Left hindlimb (tissue), 1 donor: ENCODE measurements at places on chromosomes 12 and 14.

DNA sequence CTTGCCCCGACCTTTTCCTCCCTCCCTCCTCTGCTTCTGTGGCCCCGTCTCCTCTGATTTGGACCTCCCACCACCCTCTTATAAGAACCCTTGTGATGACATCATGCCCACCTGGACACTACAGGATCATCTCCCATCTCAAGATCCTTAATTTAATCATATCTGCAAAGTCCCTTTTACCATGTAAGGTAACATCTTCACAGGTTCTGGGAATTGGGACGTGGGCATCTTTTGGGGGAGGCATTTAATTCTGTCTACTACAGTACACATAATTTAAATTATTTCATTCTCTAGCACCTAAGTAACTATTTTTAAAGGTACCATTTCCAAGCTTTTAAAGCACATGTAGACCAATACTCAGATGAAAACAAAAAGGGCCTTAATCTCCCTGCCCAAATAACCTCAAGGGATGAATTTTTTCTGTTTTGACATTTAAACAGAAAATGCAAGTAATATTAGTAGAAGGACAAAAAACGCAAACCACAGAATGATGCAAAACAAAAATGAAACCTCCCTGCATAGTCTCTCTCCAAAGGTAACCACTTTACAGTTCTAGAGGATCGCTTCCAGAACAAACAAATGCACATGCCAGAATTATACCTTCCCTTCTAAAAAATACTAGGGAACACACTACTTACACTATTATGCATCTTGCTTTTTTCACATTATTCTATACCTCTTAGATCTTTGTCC lies 222.1 kb downstream of the AACS start:
- DNase-seq = no peak

- no peak for DNase-seq
Measured at GRCh38 chr12:119857041-119857591, 20.0 kb downstream of the CIT start.

DNA sequence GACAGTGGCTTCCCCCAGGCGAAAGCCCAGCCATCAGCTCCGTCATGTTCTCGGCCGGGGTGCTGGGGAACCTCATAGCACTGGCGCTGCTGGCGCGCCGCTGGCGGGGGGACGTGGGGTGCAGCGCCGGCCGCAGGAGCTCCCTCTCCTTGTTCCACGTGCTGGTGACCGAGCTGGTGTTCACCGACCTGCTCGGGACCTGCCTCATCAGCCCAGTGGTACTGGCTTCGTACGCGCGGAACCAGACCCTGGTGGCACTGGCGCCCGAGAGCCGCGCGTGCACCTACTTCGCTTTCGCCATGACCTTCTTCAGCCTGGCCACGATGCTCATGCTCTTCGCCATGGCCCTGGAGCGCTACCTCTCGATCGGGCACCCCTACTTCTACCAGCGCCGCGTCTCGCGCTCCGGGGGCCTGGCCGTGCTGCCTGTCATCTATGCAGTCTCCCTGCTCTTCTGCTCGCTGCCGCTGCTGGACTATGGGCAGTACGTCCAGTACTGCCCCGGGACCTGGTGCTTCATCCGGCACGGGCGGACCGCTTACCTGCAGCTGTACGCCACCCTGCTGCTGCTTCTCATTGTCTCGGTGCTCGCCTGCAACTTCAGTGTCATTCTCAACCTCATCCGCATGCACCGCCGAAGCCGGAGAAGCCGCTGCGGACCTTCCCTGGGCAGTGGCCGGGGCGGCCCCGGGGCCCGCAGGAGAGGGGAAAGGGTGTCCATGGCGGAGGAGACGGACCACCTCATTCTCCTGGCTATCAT lies 663 bp downstream of the PTGER2 start:
- peak; percentile 39 for DNase-seq

GRCh38 chr14:103549361-103550311 lies 12.8 kb downstream of the BAG5 start:
- DNase-seq = no peak

- no peak for DNase-seq
Measured at GRCh38 chr14:67392123-67392522, 19.8 kb downstream of the PLEK2 start.

GRCh38 chr14:101502761-101503392 lies 58.4 kb upstream of the DIO3 start:
- no peak for DNase-seq

- no peak for DNase-seq
Measured at GRCh38 chr14:55417955-55418354, 6.3 kb upstream of the ATG14 start.

DNA sequence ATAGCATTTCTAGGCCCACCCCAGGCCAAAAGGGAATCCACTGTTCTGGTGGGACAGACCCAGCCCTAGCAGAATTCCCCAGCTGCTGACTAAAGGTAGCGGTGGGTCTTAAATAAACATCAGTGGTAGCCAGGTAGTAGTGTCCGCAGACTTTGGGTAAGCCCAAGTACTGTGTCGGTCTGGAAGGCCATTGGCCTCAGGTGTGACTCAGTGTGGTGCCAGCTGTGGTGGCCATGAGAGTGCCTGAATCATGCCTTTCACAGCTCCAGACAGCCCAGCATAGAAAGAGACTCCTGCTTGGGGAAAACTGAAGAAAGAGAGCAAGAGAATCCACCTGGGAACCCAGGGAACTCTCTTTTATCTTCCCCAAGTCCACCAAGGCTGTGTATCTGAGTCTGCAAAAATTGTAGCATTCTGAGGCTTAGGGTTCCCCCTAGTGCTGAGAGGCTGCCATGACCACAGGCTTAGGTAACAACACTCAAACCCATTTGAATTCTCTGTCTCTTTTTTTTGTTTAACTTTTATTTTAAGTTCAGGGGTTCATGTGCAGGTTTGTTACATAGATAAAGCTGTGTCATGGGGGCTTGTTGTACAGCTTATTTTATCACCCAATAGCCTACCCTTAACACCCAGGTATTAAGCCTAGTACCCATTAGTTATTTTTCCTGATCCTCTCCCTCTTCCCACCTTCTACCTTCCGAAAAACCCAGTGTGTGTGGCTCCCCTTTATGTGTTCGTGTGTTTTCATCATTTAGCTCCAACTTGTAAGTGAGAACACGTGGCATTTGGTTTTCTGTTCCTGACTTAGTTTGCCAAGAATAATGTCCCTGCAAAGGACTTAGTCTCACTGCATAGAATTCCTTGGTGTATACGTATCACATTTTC lies 16.7 kb upstream of the CD163L1 start:
- DNase-seq = no peak

- DNase-seq = no peak
Measured at GRCh38 chr14:68219407-68219806, 399.8 kb downstream of the RAD51B start.

DNA sequence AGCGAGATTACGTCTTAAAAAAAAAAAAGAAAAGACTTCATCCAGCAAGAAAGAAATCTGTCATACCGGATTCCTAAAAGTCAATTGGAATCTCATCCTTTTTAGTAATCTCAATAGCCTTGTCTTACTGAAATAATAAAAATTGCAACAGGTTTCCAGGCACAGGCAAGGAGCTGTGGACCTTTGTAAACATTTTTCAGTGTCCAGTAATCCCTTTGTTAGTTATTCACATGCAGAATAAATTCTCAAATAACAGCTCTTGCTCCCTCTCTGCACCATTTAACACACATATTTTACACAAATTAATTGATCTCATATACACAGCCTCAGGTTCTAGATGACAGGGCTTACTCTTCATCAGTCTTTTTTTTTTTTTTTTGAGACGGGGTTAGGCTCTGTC lies 22.0 kb upstream of the CALM1 start:
- no peak for DNase-seq

DNA sequence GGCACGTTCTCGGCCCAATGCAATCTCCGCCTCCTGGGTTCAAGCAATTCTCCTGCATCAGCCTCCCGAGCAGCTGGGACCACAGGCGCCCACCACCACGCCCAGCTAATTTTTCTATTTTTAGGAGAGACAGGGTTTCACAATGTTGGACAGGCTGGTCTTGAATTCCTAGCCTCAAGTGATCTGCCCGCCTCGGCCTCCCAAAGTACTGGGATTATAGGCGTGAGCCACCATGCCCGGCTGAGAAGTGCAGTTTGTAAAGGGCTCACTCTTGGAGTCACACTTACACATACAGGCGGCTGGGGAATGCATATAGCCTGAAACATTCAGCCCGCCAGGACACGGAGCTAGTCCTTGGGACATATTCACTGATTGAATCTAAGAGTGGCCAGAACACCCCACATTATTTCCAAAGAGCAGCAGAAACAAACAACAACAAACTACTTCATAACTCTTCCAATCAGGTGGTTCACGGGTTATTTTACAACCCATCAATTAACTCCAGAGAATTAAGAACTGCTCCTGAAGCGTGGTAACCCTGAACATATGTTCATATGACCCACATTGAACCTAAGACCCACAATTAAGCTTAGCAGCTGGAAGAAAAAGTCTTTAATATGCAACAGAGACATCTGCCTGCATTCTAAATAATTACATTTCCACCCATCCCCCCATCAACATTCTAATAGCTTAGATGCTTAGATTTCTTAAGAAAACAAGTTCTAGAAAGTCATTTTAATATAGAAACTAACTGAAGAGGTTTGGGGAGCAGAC lies 49.2 kb downstream of the SSH1 start:
- no peak for DNase-seq

- no peak for DNase-seq
Measured at GRCh38 chr12:8781381-8782127, 40.9 kb upstream of the A2ML1 start.

DNA sequence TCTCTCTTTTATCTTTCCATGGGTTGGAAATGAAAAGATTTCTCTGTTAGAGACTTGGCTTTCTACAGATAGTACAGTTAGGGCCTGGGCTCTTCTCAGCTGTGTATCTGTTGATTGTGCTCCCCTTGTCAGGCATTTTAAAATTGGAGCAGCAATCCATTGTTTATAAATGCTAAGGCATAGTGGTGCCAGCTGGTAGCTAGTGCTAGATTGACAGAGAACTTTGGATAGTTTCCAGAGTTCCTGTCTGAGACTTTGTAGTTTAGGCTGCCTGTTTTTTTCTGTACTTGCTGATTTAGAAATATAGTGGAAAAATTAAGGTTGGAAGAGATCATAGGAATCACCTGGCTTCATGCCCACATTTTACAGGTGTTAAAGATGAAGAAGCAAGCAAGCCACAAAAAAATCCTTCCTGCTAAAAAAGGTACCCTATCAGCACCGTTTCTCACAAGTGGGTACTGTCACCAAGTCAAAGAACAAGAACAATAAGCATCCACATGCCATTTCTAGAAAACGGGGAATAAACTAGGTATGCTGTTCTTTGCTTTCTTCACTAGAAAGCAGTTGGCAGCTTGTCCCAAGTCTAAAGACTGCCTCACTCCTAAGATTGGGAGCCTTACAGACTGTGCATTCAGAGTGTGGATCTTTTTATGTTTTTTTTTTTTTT lies 6.2 kb downstream of the TTLL5 start:
- no peak for DNase-seq

- no peak for DNase-seq
Measured at GRCh38 chr14:76081642-76082041, 70.1 kb upstream of the GPATCH2L start.

GRCh38 chr12:11727133-11727664 lies 77.7 kb downstream of the ETV6 start:
- DNase-seq = no peak

DNA sequence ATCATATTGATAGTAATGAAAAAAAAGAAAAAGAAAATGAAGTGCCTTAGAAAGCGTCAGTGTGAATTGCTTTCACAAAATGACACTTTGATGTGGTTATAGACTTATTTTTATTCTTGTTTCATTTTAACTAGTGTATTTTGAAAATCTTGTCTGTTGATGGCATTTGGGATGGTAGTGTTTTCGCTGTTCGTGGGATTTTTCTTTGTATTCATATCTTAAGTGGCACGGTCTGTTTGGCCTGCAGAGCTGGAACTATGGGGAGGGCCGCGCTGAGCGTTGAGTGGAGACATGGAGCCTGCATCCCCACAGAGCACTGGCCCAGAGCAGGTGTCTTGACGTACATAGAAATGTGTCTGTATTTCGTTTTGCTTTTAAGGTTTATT lies 61.6 kb downstream of the WDR20 start:
- DNase-seq = no peak

- no peak for DNase-seq
Measured at GRCh38 chr14:100059438-100059781, 5.8 kb upstream of the EVL start.

DNA sequence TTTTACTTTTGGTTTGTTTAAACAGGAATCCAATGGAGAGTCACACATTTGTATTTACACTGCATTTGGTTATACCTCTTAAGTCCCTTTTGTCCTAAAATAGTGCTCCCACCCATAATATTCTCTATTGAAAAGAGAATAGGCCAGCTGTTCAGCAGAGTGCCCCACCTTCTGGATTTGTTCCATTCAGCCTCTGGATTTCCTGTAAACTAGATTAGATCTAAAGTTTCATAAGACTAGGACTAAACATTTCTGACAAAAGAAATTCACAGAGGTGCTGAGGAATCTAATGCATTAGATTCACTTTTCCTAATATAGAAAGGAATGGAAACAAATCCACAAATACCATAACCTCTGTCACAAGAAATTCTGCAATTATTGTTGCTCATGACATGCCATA lies 38.1 kb downstream of the GCH1 start:
- DNase-seq = no peak
